Renal cortex interstitium (tissue), 15 donors: ENCODE measurements at places on chromosomes 3 and 15.

- DNase-seq, result no peak
Observed at GRCh38 chr3:46200790-46201189, 7.3 kb downstream of the CCR1 start.

DNA sequence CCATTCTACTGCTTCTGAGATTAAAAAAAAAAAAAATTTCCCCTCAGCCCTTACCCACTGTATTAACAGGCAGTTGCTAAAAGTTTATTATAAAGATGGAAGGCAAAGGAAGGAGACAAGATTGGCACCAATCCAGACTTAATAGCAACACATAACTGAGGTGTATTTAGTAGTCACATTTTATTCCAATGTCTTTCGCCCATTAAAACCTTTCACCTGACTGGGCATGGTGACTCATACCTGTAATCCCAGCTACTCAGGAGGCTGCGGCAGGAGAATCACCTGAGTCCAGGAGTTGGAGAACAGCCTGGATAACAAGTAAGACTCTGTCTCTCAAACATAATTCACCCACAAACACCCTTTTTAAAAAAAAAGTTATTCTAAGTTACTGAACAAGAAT, 4.4 kb downstream of the ACAP2 start:
- no peak for DNase-seq

DNA sequence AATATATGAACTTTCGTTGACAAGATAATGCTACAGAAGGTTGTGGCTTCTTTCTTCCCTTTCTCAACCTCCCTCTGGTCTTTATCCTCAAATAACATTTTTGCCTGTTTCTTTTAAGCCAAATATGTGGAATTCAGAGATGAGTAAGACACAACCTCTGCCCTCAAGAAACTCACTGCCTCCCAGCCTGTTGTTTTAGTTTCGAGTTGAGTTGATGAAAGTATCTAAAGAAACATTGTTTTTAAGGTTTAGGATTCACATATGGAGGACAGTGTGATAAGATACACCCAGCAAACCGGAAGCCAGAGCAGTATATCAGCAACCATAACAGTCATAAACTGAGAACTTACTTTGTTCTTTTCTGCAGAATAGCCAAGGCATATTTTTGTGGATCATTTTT, 218.6 kb downstream of the THSD4 start:
- no peak for DNase-seq

- DNase-seq, result no peak
Observed at GRCh38 chr3:64561325-64561843, 126.4 kb downstream of the ADAMTS9 start.

GRCh38 chr3:85355572-85355971, 396.8 kb downstream of the CADM2 start:
- DNase-seq, result no peak

- no peak for DNase-seq
Observed at GRCh38 chr3:133317866-133318265, 82.0 kb upstream of the BFSP2 start.

GRCh38 chr3:87062685-87063084, 71.7 kb upstream of the VGLL3 start:
- DNase-seq, result no peak

DNA sequence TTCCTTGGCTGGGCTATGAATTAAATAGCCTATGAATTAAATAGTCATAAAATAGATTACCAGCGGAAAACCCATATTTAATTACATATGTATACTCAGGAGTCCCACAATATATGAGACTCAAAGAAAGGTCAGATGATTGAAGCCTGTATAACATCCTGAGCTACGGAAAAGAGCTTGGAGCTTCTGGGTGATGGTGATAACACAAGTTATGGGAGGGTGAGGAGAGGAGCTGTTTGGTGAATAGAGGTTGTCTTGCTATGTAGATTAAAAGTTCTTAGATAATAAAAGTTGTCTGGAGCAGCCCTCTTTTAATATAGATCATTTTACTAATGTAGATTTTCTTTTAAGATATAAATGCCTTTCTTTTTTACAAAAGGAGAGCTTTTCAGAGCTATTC, 1.8 kb downstream of the PML start:
- no peak for DNase-seq

- no peak for DNase-seq
Observed at GRCh38 chr3:114498539-114499370, 204.9 kb downstream of the TIGIT start.

GRCh38 chr15:57595011-57595866, 3.5 kb downstream of the MYZAP start:
- no peak for DNase-seq

- DNase-seq, result no peak
Observed at GRCh38 chr3:190444576-190445145, 5.0 kb downstream of the TMEM207 start.

GRCh38 chr15:81023483-81024264, 23.0 kb downstream of the TLNRD1 start:
- DNase-seq, result no peak

- DNase-seq, result no peak
Observed at GRCh38 chr15:31257286-31257685, 69.3 kb upstream of the KLF13 start.

- no peak for DNase-seq
Observed at GRCh38 chr3:9099702-9100512, 136.6 kb upstream of the RAD18 start.
